ENCODE measurements at places on chromosomes 5 and 9. TPM values are rescaled to one million over a fixed set of nuclear protein-coding genes. Genes with fewer than 3 reads are reported as not detected.

The KCNIP1 gene
- total RNA-seq: not detected

The STK32A gene
- 0.25 TPM for total RNA-seq

The SURF2 gene
- 45.6 TPM for total RNA-seq

The C5orf52 gene
- not detected for total RNA-seq

The SV2C gene
- not detected for total RNA-seq
